ENCODE measurements at places on chromosomes 12 and 14.
A peak's percentile ranks its signal among the peaks of the same experiment; 100 is the strongest.

- no peak for DNase-seq
These were observed 159.0 kb downstream of the KICS2 start for GRCh38 chr12:64063121-64063520.

GRCh38 chr14:24880689-24881088, 169.3 kb downstream of the STXBP6 start:
- DNase-seq = no peak

DNA sequence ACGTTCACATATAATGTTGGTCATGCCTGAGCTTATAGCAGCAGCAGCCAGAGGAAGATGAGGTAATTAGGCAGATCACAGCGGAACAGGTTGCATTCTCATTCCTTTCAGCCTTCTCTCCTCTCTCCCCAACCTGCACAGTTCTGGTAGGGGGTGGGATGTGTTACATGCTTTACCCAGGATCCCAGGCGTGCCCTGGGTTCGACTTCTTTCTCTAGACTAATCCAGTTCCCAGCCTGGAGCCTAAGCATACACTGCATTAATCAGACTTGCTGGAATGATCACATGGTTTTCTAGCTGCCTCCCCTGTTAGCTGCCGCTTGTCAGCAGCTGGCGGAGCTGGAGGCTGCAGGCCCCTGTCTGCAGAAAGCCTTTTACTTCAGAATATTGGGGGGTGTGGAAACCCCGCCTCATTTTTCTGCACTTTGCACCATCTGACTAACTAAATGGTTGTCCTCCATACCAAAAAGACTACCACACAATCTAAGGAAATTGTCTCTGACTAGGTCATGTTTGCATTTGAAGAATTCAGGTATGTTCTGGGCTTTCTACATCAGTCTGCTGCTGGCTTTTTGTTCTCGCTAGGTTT, 46.0 kb upstream of the EVL start:
- DNase-seq = peak; percentile 92

DNA sequence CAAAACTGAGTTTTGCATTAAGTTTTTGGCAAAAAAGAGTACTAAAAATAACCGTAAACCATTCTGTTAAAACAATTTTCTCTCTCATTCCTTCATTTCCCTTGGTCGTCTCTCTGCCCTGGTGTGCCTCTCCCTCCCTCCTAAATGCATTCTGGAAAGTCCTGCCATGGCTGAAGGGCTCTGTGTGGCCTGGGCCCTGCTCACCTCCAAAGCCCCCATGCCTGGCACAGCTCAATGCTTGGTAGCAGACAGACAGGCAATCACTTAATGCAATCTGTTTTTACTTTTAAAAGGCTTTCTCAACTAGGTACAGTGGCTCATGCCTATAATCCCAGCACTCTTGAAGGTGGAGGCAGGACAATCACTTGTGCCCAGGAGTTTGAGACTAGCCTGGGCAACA, 47.8 kb downstream of the CDC42BPB start:
- DNase-seq = no peak
